ENCODE measurements at places on chromosomes 3 and 15.

GRCh38 chr3:64441861-64442260, 216.6 kb upstream of the PRICKLE2 start:
- no peak for DNase-seq

DNA sequence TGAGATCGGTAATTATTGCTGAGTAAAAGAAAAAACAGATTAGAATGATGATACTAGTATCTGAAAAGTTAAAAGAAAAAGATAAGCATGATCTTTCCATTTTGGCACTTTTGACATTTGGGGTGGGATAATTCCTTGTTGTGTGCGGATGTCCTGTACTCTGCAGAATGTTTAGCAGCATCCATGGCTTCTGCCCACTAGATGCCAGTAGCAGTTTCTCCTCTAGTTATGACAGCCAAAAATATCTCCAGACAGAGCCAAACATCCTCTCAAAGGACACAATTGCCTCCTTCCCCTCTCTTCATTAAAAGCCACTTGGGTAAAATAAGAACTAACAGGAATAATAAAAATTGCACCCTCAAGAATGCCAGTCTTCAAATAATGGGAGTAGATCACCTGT, 468.8 kb upstream of the GRM7 start:
- DNase-seq: no peak

DNA sequence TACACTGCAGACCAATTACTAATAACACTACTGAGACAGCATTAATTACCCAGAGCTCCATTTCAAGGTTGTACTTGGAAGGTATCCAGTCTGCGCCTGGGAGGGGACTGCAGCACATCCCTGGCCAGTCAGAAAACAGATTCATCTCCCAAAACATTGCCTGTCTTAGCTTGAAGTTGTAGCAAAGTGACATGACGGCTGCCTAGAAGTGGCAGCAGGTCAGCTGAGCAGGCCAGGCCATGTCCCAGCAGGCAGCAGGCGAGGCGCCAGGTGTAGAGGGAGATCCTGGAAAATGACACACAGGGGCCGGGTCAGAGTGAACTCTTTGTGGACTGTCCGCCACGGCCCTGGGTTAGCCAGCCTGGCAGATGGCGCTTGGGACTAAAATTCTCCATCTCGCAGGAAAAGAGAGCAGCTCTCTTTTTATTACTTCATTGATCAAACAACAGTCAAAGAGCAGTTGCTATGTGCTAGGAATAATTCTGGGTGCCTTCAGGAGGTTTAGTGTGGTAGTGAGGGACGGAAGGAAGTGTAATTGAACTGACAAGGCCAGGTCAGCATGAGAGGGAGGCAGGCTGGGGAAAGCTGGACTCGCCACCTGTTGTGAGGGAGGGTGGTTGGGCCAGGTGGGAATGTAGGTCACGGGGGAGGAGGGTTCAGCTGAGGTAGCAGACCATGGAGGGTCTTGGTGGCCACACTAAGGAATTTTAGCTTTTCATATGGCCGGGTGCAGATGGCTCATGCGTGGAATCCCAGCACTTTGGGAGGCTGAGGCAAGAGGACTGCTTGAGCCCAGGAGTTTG, 1.3 kb upstream of the MAP6D1 start:
- DNase-seq: no peak

DNA sequence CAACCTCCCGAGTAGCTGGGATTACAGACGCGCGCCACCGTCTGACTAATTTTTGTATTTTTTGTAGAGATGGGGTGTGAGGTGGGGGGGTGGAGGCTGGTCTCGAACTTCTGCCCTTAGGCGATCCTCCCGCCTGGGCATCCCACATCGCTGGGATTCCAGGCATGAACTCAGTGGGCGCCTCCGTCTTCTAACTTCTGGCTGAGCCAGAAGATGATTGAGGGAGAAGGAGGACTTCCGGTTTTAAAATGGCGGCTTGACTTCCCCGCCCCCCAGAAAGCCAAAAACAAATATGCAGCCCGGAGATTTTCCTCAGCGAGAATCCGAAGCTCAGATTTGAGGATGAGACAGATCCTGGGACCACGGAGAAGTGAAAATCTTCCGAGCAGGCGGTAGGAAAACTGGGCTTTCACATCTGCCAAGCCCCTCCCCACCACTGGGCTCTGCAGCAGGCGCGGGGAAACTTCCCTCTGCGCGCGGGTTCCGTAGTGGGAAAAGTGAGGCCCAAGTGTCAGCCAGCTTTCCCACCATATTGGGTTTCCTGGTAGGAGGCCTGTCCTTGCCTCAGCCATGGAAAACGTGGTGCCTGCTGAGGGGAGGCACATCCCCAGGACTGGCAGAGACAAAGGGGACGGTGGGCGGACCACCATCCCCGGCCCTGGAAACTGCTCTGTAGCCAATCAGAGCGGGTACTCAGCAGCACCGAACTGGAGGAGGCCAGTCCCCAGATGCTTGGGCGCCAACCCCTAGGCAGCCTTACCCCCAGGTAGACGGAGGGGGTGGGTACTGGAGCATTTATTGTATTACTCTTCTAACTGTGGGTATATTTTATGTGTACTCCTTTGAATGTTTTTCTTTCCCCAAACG, 17.3 kb downstream of the CHST14 start:
- no peak for DNase-seq

GRCh38 chr3:62597491-62597890, 224.1 kb upstream of the FEZF2 start:
- no peak for DNase-seq

DNA sequence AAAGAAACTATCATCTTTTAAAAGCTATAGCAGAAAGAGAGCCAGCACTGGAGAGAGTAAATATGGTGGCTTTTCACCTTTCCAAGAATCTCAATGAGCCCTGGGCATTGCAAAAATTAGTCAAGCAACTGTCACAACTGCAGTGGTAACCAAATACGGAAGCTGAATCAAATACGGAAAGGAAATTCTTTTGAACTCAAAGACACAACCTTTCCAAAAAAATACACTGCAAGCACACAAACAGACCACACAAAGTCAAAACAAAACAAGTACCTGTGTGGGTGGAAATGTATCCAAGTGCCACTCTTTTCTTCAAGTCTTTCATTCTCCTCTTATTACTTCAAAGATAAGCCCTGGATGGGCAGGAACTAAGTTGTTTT, 17.6 kb downstream of the VGLL4 start:
- no peak for DNase-seq

GRCh38 chr3:158057666-158058065, 48.6 kb downstream of the SHOX2 start:
- no peak for DNase-seq

GRCh38 chr3:23826382-23827064, 20.8 kb downstream of the UBE2E1 start:
- no peak for DNase-seq

GRCh38 chr3:44186712-44187111, 55.0 kb upstream of the TOPAZ1 start:
- DNase-seq: no peak

DNA sequence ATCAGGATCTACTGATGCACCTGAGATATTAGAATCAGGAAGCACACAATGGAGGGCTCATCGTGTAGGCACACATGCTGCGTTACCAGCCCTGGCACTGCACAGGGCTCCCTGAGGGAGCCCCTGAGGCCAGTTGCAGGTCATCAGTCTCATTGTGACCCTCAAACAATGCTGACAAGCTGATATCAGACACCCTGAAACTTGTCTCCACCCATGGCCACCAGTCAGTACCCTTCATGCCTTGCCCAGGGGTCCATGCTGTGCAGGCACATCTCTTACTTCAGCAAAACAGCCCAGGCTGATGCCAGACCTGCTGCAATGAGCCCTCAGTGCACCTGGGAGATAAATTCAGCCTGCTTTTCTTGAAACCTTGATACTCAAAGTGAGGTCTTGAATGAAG, 59.5 kb upstream of the SLC6A11 start:
- no peak for DNase-seq

- DNase-seq: no peak
Observed at GRCh38 chr3:194688200-194688740, 2.6 kb downstream of the FAM43A start.

DNA sequence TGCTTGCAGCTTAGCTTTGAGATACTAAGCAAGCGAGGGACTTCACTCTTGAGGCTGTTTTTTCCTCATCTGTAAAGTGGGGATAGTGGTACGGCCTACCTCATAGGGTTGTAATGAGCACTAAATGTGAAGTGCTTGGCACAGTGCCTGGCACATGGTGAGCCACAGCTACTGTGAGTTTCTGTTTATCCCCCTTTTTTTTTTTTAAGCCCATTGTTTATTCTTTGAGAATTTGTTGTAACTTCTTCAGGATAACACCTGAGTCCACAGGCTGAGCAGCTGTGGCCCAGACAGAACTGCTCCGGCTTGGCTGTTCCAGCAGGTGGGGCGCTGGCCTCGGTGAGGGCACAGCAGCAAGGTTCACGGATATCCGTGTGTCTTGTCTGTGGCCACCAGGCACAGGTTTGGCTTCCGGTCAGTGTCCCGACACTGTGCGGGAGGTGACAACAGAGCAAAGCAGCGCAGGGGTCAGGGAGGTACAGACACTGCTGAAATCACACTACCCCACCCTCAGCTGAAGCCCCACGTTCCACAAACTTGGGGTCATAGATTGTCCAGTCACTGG, 7.3 kb upstream of the ISG20 start:
- no peak for DNase-seq

GRCh38 chr15:70128414-70129140, 30.9 kb upstream of the TLE3 start:
- no peak for DNase-seq

DNA sequence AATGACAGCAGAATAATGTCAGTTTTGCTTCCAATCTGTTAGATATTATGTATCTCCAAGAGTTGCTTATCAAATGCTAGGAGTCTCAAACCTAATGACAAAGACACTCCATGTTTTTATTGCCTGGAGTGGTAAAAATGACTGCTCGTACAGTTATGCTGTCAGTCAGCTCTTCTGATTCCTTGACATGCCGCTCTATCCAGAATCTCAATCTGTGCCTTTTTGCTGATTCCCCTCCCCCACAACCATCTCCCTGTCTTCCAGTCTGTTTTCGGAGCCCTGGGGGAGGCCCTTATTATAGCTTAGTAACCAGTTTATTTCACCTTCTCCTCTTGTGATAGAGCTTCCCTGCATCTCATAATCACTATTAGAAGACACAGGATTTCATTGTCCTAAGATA, 2.6 kb downstream of the MKRN2 start:
- DNase-seq: no peak

GRCh38 chr15:74398183-74398582, 30.7 kb upstream of the CYP11A1 start:
- DNase-seq: no peak

DNA sequence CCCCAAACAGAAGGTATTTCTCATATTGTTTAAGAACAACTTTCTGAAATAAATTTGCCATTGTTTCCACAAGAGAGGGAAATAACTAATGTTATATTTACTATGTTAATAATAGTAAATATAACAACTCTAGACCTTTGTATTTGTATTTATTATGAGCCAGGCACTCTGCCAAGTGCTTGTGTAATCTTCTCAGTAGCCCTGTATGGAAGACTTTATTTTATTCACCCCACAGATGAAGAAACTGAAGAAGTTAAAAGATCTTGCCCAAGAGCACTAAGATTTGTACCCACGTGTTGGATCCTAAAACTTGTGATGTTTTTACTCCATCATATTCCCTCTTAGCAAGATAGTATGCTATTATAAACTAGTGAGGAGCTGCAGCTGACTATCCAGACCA, 12.0 kb upstream of the GNB4 start:
- DNase-seq: no peak

GRCh38 chr3:190096345-190096744, 24.4 kb downstream of the P3H2 start:
- DNase-seq: no peak

- no peak for DNase-seq
Observed at GRCh38 chr3:72127844-72128243, 342.9 kb upstream of the PROK2 start.

- no peak for DNase-seq
Observed at GRCh38 chr3:38582316-38582715, 67.2 kb downstream of the SCN5A start.

DNA sequence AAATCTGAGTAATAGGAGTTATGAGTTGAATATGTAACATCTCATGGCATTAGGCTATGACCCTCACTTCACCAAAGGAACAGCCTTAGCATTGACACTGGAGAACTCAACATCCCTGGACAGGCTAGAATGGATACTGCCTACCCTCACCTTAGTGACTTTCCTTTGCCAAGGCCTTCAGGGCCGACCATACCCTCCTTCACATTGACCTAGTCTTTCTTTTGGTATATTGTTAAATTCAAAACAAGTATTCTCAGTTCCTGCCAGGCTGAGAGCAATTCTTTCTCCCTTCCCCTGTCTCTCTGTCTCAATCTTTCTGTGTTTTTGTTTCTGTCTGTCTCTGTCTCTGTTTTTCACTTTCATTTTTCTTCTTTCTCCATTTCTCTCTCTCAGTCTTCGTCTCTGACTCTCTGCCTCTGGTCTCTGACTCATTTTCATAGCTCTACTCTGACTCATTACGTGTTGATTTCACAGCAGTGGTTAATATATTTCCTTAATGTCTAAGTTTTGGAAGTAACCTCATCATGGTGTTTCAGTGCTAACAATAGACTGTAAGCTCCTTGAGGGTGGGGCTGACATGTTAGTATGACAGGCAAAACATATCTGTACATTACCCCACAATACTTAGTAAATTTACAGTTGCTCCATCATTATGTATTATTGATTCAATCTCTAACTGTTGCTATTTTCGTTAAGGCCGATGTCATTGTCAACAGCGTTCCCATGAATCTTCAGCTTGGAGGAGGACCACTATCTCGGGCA, 32.5 kb downstream of the PARP15 start:
- no peak for DNase-seq

GRCh38 chr15:35495080-35495479, 50.9 kb downstream of the DPH6 start:
- DNase-seq: no peak

GRCh38 chr3:102733791-102734563, 299.2 kb downstream of the ZPLD1 start:
- no peak for DNase-seq

- no peak for DNase-seq
Observed at GRCh38 chr3:35679409-35680080, 40.2 kb downstream of the ARPP21 start.

GRCh38 chr3:8553405-8553804, 51.8 kb downstream of the LMCD1 start:
- no peak for DNase-seq

DNA sequence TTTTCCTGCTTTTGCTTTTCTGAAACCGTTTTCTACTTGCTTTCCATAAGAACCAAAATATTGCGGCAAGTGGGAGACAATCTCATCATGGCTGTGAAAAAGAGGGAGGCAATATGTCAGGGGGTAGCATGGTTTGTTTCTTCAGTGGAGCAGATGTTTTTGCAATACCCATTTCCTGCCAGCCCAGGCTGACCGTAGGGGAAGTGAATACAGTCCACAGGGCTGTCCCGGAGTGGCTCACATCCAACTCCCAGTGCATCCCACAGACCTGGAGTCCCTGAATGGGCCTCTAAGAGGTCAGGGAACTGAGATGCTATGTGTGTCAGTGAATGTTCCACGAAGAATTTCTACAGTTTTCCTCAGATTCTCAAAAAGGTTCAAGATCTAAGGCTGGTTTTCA, 69.6 kb downstream of the EPHB1 start:
- no peak for DNase-seq

GRCh38 chr3:188400494-188401243, 246.7 kb downstream of the LPP start:
- no peak for DNase-seq
